ENCODE measurements at places on chromosomes 16 and 17. TPM values are rescaled to one million over a fixed set of nuclear protein-coding genes. Genes with fewer than 3 reads are reported as not detected.

GRCh38 chr17:65560628-65561451 lies 608 bp downstream of the AXIN2 start:
- peak; percentile 57 for ATAC-seq

- ATAC-seq, result peak; percentile 52
Measured at GRCh38 chr17:41977991-41978390, 11.4 kb downstream of the CNP start.

DNA sequence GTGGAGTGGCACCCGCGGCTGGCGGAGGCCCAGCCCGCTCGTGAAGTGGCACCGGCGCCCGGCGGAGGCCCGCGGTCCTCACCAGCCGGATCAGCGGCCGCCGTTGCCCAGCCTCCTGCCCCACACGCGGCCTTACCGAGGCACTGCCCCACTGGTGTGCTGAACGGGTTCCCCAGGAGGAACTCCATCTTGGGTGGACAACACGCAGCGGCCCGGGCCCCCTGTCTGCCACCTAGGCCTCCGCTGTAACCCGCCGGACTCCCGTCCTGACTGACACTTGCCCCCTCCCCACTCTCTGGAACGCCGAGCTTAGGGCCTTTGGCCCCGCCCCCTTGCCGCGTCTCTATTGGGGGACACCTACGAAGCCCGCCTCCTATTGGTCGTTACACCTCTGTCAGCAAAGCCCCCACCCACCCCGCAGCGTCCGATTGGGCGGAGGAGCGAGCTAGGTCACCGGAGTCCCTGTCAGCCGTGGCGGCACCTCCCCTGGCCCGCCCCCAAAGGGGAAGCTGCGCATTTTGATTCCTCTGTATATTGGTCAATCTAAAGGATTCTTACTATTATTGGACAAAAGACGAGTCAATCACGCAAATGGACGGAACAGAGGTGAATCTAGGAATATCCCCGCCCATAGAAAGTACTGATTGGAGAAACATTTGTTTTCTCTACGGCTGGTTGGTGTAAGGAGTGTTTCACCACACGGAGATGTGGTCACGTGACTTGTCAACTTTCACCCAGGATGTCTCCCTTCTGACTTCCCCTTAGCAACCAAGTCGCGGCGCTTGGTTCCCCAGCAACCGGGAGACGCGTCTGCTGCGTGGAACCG lies at the start of the genes DRC3 and TOM1L2:
TSS of gene DRC3 (plus strand) at position 737 of the 826 bp plus-strand sequence. CDS start 4,737 bp downstream, outside the sequence.
TSS of gene TOM1L2 (minus strand) at position 275 of the 826 bp plus-strand sequence. CDS start at position 188, 87 bp downstream.
- peak; percentile 98 for ATAC-seq

- ATAC-seq, result no peak
Measured at GRCh38 chr17:43543771-43544575, 2.2 kb downstream of the ETV4 start.

DNA sequence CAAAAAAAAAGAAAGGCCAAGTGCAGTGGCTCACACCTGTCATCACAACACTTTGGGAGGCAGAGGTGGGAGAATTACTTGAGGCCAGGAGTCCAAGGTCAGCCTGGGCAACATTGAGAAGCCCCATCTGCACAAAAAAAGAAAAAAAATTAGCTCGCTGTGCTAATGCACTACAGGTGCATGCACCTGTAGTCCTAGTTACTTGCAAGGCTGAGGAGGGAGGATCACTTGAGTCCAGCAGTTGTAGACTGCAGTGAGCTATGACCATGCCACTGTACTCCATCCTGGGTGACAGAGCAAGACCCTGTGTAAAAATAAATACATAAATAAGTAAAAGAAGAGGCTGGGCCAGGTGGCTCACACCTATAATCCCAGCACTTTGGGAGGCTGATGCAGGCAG lies 39.7 kb downstream of the DCAKD start:
- ATAC-seq, result no peak

- peak; percentile 41 for ATAC-seq
Measured at GRCh38 chr17:40219594-40220338, 662 bp downstream of the WIPF2 start.

DNA sequence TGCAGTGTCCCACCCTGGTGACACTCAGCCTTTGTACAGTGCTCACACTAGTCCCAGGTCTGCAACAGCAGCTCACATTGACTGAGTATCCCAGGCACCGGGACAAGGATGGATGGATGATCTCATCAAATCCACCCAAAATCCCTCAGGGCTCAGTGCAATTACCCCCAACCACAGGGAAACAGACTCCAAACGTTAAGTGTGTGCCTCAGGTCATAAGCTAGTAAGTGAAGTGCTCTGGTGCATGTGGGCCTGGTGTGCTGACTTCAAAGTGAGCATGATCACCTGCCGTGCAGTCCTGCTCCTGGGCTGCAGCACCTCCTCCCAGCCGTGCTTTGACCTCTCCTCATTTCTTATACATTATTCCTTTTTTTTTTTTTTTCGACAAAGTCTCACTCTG lies 31.2 kb upstream of the CD300E start:
- no peak for ATAC-seq

GRCh38 chr16:68234188-68235107 lies 1.5 kb downstream of the ESRP2 start:
- ATAC-seq, result peak; percentile 64

Gene KRTAP1-1
- total RNA-seq, result not detected

Gene CSH1
- total RNA-seq, result not detected

Gene TBC1D3I
- 0.68 TPM for total RNA-seq

Gene TMC5
- total RNA-seq, result 5.0 TPM

Measured in esophagus mucosa (tissue), 1 donor.